Coronary artery (tissue), 2 donors: ENCODE measurements at places on chromosomes 3 and 15.
A peak's percentile ranks its signal among the peaks of the same experiment; 100 is the strongest.

DNA sequence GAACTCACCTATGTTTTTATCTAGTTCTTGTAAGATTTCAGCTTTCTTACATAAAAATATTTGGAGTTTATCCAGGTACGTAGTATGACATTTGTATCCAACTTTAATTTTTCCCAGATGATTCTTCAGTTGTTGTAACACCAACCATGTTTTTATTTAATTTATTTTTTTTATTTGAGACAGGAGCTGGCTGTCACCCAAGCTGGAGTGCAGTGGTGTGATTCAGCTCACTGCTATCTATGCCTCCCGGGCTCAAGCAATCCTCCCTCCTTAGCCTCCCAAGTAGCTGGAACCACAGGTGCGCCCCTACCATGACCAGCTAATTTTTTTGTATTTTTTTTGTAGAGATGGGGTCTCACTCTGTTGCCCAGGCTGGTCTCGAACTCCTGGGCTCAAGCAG lies 6.6 kb downstream of the XYLB start:
- no peak for DNase-seq

- peak; percentile 31 for DNase-seq
These were observed 37.0 kb downstream of the FEM1B start for GRCh38 chr15:68314563-68314962.

DNA sequence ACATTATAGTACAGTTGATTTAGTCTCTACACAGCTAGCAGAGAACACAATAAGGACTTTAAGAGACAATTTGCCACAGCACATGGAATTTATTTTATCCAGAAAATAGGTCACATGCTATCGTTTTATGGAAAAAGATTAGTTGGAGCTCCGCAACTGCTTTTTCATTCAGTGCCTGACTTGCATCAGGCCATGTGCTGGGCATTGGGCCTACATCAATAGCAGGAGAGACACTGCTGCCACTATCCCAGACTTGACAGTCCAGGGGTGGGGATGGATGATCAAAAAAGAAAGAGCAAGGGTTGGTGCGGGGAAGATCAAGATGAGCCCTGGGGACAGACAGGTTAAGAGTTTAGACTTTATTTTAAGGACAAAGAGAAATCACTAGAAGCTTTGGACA lies 75.2 kb upstream of the C3orf80 start:
- DNase-seq = no peak

GRCh38 chr3:49015765-49016164 lies 2.6 kb downstream of the DALRD3 start:
- no peak for DNase-seq

DNA sequence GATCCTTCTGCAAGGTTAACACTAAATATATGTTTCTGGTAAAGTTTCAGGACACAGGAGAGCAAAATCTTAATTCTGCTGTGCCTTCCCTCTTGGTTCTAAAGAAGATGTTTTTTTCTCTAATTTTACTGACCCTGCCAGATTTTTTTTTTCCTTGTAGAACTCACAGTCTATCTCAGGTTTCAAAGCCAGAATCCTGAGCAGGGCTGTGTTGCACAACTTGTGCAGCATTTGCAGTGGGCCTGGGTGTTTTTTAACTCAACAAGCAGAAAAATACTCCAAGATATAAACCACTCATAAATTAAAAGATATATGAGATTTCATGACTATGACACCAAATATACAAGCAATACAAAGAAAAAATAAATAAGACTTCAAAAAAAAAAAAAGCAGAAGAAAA lies 40.2 kb upstream of the ARF4 start:
- DNase-seq = no peak

GRCh38 chr3:167228135-167228534 lies 152.0 kb downstream of the ZBBX start:
- DNase-seq = no peak

DNA sequence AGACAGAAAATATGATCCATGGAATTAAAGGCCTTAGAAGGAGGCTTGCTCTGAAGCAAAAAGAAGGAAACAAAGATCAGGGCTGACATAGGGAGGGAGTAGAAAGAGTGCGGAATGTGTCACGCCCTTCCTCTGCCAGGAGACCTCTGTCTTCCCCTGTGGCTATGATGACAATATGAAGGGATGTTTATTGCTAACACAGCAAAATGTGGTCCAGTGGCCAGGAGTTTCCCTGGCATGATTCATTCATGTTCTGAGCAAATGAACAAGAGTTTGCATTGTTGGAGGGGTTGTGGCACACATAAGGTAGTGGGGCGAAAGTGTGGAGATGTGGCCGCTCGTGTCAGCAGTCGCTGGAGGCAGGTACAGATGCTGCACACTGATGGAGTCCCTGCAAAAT lies 169.4 kb downstream of the SHQ1 start:
- no peak for DNase-seq

- no peak for DNase-seq
These were observed 51.4 kb downstream of the PLAAT1 start for GRCh38 chr3:193292386-193292785.

DNA sequence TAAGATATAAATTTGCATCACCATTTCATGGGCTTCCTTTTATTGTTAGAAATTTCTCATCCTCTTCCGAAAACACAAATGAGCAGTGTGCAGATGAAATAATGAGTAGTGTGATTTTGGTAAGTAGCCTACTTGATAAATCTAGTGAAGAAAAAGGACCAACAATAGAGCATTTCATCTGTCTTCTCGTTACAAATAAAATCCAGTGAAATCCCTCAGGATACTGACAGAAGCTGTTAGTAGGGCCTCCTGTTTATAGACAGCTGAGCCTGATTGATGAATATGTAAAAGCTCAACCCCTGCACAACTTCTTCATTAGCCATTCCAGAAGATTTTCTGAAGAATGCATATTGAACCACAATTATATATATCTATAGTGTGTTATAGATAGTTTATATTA lies 363.7 kb upstream of the EPHA6 start:
- DNase-seq = no peak

- no peak for DNase-seq
These were observed 434.7 kb upstream of the ARRDC4 start for GRCh38 chr15:97525809-97526208.

DNA sequence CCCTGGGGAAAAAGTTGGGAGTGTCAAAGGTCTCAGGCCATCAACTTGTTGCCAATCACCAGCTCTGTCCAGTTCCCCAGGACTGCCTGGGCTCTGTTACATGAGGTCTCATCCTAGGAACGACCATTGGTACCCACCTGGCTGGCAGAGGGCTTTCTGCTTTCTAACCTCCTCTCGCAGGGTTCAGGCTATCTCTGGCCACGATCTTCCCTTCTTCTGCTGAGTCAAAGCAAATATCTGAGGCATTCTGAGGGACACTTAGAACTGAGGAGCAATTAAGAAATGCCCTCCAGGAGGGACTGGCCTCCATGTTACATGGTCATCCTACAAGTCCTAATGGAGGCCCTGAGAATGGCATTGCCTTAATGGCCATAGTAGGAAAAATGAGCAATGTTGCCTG lies 77.4 kb downstream of the TGFBR2 start:
- DNase-seq = no peak

DNA sequence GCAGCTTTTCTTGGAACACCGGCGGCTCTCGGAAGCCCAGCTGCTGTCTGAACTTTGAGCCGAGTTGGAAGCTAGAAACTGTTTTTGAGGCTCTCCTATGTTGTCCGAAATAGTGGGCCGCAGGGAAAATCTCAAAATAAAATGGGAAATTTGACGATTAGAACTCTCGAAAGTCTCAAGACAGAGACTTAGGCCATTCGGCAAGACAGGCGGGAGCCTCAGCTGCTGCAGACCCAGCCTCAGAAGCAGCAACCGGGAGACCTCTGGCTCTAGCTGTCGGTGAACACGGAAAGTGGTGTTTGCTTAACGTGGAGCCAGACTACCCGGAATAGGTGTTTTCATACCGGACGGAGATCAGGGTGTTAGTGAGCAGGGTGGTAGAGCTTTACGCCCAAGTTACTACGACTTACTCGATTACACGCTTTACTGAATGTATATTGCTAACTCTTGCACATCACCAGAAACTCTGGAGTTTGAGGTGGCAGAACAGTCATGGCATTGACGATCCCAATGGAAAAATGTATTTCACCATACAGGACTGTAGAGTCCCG lies 357 bp upstream of the MAN2C1 start:
- no peak for DNase-seq

- DNase-seq = no peak
These were observed 730 bp upstream of the RORA start for GRCh38 chr15:61229883-61230180.

GRCh38 chr3:165852191-165852590 lies 15.0 kb upstream of the BCHE start:
- DNase-seq = no peak

DNA sequence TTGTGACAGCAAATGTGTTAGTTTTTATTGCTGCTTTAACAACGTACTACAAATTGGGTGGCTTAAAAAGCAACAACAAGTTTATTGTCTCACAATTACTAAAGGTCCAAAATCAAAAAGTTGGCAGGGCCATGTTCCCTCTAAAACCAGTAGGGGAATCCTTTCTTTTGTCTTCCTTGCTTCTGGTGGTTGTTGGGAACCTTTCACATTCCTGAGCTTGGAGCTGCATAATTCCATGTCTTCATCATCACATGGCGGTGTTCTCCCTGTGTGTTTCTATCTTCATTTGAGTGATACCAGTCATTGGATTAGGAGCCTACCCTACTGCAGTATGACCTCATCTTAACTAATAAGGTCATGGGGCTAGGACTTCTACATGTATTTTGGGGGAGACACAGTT lies 7.4 kb downstream of the SPRED1 start:
- no peak for DNase-seq

- DNase-seq = no peak
These were observed 70.8 kb downstream of the ADAM10 start for GRCh38 chr15:58678683-58679082.

GRCh38 chr15:77038312-77039216 lies 32.3 kb downstream of the TSPAN3 start:
- DNase-seq = no peak

- no peak for DNase-seq
These were observed 69.7 kb downstream of the LRRK1 start for GRCh38 chr15:100988857-100989256.

GRCh38 chr3:158086776-158087175 lies 19.4 kb downstream of the SHOX2 start:
- DNase-seq = no peak

DNA sequence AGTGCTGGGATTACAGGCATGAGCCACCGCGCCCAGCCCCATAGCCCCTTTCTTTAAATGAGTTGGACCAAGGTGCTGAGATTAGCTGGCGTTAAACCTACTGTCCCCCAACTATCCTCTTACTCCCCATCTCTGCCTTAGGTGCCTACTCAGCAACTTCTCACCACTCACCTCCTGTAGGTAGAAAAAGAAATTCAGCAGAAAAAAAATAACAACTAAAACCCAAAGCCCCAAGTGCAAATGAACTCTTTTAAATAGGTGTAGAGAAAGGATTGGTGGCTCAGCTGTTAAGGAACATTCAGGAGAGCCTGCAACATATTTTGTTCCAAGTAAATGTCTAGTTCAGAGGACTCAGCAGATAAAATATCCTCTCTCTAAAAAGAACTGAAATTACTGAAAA lies 19.5 kb downstream of the SAMD7 start:
- no peak for DNase-seq

DNA sequence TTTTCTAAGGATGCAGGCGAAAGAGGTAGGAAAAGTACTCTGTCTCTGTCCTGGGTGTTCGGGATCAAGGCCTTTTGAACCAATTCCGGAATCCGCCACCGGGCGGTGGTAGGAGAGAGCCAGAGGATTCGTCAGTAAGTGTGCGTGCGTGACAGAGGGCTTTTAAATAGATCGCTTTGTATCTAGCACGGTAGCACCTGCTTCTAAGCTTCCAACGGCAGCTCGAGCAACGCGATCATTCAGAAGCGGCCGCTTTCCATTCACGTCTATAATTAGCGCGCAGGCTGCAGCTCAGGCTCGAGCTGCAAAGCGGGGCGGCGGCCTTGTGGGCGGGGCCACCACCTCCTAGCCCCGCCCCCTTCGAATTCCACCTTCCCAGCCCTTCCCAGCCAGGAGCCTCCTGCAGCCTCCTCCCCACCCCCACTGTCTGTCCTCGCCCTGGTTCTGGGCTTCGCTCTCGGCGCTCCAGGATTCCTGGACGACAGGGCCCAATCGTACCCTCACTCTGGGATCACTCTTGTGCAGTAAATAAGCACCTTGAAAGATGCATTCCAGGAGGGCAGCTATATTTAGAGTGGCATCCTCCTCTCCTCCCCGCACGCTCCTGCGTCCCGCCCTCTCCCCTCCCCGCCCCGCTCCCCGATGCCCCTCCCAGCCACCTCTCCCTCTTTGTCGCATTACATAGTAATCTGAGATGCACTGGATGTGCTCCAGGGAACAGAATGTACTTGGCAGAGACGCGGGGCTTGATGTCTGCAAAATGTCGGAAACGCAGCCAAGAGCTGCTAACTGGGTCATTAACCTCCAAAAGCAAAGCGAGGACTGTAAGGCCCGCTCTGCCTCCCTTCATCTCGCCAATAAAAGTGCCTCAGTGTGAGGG lies 224.1 kb upstream of the TPRG1 start:
- peak; percentile 98 for DNase-seq

DNA sequence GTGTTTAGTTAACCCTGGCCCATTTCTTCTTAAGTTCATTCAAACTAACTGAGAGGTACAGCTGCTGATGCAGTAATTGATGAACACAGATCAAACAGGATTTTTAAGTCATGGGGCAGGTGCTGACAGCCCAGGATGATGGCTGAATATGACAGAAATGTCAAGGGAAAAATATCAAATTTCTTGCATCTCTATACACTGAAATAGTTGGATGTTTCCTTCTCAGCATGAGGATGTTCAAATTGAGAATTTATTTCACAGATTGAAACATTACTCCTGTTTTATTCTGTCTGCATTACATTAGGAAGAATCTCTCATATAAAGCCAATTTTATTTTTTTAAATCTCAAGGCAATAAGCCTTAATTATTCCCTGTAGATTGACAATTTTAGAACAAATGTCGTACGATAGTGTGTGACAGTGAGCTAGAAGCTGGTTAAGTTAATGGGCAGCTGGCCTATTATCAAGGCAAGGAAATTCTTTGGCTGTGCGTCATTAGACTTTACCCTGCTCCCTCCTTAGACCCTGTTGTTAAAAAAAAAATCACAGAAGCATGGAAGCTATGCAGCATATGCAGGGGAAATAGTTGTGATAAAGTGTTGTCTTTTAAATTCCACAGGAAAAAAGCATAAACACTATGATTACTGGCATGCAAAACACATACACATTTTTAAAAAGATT lies 183.8 kb upstream of the KCNMB2 start:
- DNase-seq = no peak

- no peak for DNase-seq
These were observed 621.7 kb upstream of the AGTR1 start for GRCh38 chr3:148075771-148076716.

DNA sequence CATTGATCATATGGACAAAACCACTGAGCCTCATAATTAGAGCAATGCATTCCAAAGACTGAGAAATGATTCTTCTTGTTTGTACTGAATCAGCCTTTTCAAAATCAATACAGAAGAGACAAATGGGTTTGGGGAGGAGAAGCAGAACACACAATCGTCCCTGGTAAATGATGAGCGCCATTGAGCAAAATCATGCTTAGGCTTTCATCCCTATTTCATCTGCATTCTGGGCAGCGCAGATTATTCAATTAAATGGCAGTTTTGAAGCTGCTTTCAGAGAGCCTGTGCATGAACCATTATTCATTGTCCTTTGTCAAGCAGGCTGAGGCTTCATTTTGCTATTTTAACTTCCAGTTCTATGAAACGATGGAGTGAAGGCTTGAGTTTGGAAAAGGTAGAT lies 371.9 kb downstream of the CACNA2D3 start:
- DNase-seq = no peak

GRCh38 chr15:50378776-50379175 lies 23.8 kb upstream of the GABPB1 start:
- DNase-seq = no peak
